NCI-H1694 treated with DMSO at 0.1 percent for 48 hours (cell line): ENCODE measurements at places on chromosomes 7 and 10.

DNA sequence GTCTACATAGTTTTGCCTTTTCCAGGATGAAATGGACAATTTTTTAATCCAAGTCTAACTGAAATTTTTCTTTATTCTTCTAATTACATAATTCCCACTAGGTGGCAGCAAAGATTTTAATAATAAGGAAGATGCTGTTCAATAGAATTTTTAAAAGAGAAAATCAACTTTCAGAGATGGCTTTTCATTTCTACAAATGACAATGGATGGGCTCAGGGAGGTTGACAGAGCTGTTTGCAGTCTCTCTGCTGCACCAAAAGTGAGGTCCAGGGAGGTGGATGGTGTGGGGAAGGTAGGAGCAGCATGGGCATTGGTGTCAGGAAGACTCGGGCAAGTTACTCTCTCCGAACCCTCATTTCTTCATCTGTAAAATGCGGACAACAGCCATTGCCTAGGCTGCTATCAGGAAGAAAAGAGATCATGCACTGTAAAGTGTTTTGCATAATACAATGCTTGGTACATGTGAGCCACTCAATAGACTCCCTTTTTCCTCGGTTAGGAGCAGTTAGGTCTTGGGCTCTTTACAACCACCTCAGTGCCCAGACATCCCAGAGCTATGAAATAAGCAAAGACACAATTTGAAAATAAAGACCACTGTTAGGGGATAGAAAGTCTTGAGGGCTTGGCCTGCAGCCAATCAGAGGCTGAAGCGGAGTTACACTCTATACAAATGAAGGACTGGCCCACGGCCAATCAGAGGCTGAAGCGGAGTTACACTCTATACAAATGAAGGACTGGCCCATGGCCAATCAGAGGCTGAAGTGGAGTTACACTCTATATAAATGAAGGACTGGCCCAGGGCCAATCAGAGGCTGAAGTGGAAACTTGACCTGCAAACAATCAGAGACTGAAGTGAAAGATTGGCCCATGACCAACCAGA lies 107.1 kb downstream of the ABLIM1 start:
- DNase-seq = peak; percentile 17

- no peak for DNase-seq
Measured at GRCh38 chr7:40393660-40394059, 258.9 kb downstream of the SUGCT start.

GRCh38 chr10:124624466-124624865 lies 119.7 kb downstream of the FAM53B start:
- no peak for DNase-seq

GRCh38 chr10:14603534-14604102 lies 171.1 kb downstream of the FAM107B start:
- no peak for DNase-seq

DNA sequence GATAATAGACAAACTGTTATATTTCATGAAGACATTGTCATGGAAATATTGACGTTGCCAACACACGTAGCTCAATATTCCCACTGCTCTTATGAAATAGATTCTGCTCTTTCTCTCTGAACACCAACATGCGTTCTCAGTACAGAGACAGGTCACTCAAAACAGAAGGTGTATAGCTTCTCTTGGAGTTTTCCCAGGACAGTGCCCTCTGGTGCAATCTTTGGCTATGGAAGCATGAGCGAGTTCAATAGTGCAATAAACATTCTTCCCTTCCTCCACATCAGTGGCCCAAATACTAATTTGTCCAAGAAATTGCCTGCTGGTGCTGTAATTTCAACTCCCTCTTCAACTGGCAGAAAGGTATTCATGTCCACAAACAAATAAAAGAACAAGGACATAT lies 145.3 kb downstream of the MAGI2 start:
- DNase-seq = no peak

DNA sequence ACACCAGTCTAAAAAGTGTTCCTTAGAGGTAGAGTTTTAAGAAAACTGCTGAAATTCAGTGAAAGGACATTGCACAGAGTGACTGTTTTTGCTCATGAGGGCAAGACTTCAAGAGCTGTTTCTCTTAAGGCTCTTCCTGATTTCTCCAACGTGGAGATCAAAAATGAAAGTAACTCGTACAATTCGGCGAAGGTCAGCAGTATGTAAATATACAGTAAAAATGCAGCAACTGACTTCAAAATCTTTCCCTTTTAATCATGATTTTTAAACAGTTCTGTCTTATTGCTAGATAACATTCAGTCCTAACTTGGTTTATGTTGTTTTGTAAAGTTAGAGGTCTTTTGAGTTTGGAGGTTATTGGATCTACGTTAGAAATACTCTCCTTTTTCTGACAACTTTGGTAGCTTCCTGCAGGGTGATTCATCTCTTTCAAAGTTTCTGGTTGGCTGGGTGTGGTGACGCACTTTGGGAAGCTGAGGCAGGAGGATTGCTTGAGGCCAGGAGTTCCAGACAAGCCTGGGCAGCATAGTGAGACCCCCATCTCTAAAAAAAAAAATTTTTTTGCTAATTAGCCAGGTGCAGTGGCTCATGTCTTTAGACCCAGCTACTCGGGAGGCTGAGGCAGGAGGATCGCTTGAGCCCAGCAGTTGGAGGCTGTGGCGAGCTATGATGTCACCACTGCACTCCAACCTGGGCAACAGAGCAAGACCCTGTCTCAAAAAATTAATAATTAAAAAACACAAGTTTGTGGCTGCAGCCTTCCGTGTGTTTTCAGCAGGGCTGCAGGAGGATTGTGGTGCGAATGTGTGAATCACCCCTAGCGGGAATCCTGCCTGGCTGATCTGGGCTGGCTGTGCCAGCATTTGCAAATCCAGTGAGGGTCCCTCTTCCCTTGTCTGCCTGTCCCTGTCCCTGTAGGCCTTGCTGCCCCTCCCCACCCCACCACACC lies 29.2 kb upstream of the AP5Z1 start:
- DNase-seq = no peak

- peak; percentile 52 for DNase-seq
Measured at GRCh38 chr7:23531050-23531793, 559 bp downstream of the TRA2A start.

DNA sequence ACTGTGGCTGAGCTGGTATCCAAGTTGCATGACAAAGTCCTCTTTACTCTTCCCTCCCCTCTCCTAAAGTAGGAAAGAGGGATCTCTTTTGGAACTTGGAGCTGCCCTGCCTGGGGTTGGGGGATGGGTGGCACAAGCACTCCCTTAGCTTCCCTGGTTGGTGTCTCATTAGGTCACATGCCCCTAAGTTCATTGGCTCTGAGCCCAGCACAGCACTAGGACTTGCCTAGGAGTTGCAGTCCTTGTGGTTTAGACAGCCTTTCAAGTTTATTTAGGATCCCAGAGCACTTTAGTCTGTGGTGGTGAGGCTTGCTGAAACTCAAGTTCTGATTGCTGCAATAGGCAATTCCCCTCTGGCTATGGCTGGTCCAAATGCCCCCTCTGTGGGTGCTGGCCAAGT lies 281.4 kb downstream of the NXPH1 start:
- no peak for DNase-seq

DNA sequence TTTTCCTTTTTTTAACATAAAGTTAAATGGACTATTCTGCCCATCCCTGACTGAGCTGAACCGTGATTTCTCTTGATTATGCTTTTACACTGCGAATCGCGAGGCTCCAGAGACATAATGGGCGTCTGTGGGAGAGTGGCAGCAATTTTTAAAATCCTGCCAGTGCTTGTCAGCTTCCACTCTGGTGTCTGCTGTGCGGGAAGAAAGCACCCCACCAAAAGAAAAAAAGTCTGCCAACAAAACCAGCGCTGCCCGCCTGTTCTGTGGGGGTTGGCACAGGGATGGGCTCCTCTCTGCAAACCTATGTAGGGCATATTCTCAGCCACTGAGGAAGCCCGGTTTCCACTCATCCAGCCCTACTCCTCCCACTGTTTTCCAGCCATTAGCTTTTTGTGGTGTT lies 592.3 kb upstream of the GALNT17 start:
- no peak for DNase-seq

- DNase-seq = no peak
Measured at GRCh38 chr7:131959106-131959812, 402.8 kb upstream of the PODXL start.

GRCh38 chr10:11294831-11295450 lies 277.3 kb downstream of the CELF2 start:
- DNase-seq = no peak

DNA sequence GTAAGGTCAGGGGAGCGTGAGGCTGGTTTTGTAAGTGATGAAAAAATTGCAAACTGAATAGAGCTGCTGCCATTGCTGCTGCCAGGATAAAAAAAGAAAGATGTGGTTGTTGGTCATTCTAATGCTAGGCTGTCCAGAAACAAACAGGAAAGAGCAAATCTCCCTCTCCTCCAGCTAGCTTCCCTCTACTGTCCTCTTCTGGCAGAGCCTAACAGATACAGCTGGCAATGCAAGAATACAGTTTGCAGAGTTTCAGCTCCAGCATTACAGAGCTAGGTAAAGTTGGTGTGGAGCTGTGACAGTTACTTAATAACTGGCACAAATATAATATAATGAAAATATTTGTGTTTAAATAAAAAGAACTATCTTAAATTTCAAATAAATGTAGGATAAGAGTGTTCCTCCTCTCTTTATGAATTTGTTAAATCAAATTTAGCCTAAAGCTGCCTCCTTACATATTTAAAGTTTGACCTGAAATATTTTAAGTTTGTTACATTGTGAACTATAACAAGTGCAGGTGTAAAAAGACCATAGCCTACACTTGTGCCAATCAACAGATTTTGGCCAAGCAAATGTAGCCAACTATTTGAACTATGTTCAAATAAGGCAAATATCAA lies 407.7 kb downstream of the SH2D4B start:
- no peak for DNase-seq

- DNase-seq = no peak
Measured at GRCh38 chr7:43118313-43118712, 5.9 kb downstream of the HECW1 start.

- DNase-seq = no peak
Measured at GRCh38 chr7:64628721-64629120, 37.2 kb upstream of the ZNF107 start.

DNA sequence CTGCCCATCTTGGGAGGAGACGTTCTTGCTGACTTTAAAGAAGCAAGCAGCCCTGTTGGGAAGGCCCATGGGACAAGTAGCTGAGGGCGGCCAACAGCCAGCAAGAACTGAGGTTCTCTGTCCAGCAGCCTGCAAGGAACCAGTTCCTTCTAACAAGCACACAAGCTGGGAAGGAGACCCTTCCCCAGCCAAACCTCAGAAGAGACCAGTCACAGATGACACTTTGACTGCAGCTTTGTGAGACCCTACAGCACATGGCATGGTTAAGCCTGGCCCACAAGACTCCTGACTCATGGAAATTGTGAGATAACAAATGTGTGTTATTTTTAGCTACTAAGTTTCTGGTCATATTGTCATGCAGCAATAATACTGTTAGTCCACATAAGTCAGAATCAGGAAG lies 99.9 kb downstream of the PRLHR start:
- no peak for DNase-seq
